Right ventricle myocardium superior (tissue), 1 donor: ENCODE measurements at places on chromosomes 3 and 15. TPM values are rescaled to one million over a fixed set of nuclear protein-coding genes. Genes with fewer than 3 reads are reported as not detected.

- DNase-seq = no peak
Observed at GRCh38 chr3:51426921-51427320, 35.8 kb downstream of the RBM15B start.

GRCh38 chr3:21894459-21895340, 143.7 kb upstream of the ZNF385D start:
- DNase-seq = no peak

- DNase-seq = peak; percentile 44
Observed at GRCh38 chr15:41941644-41942415, 30.5 kb downstream of the EHD4 start.

- peak; percentile 73 for DNase-seq
Observed at GRCh38 chr3:32237670-32238452, 619 bp upstream of the CMTM8 start.

- DNase-seq = no peak
Observed at GRCh38 chr15:51024735-51025453, 69.8 kb downstream of the TNFAIP8L3 start.

DNA sequence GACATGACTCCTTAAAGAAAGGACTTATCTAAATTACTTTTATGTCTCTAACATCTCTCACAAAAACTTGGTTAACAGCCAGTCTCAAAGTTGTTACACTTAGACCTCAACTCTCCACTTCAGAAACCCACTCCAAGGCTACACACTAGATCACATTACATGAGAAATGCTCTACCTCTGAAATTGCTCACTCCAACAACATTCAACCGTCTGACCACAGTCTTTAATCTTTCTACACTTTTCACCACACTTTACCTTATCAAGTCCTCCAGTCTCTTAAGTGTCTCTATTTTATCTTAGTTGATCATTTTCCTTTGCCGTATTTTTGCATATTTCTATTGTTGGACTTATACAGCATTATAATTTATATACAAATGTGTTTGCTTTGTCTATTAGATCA, 5.8 kb downstream of the SLC12A6 start:
- no peak for DNase-seq

DNA sequence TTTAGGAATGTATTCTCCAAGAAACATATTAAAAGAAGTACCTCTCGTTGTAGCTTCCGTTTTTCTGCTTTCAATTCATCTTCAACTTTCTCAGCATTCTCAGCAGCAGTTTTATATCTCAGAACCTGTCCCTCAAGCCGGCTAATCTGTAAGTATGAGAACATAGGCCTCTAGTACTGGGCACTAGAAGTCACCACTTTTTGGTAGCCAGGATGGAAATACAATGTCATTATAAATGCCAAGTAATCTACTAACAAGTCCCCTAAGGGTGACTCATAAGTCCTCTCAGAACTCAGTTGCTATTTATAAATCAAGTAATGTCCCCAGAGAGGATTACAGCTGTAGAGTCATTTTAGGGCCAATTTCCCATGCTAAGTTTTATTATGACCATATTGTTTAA, 61.1 kb downstream of the MLH1 start:
- no peak for DNase-seq

GRCh38 chr15:48834756-48835155, 23.9 kb upstream of the CEP152 start:
- DNase-seq = no peak

DNA sequence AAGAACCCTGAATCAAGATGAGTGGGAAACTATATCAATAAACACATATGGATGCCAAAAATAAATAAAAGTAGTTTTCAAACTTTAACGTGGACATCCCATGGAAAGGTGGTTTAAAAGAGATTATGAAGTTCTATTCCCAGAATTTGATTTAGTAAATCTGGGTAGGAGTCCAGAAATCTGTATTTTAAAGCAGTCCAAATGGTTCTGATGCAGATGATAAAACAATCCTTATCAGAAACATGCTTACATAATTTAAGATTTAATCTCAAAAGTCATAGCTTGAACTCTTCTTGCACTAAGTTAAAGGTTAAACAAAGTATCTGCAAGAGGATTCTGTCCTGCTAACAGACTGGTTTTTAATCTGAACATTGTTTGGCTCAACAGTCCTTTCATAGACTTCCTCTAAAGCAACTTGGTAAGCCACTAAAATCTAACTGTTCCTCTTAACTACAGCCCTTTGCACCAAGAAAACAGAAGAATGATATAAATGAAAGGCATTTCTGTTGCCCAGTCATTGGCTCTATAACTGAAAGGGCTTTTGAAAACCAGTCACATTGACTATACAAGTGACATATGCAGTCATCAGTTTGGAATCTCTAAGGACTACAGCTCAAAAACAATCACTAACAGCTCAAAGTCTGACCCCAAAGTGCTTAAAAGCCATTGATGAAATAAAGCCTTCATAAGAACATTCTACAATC, 23.4 kb upstream of the MAP4 start:
- DNase-seq = no peak

GRCh38 chr15:99631255-99631654, 65.5 kb downstream of the MEF2A start:
- DNase-seq = no peak

DNA sequence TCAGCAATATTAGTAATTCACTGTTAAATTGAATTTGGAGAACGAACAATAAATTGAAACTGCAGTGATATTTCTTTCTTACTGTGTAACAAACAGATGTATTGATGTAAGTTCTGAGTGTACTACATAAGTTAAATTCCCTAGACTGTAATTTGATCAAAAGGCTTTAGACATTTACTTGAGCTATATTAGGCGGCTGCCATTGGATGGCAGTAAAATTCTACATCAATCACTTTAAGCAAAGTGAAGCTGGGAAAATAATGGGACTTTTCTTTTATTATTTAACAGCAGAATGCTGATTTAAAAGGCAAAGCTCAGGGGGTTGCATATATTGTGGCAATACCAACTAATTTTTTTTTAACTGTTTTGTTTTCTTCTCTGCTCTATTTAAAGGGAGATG, 212.6 kb upstream of the PLSCR5 start:
- no peak for DNase-seq

DNA sequence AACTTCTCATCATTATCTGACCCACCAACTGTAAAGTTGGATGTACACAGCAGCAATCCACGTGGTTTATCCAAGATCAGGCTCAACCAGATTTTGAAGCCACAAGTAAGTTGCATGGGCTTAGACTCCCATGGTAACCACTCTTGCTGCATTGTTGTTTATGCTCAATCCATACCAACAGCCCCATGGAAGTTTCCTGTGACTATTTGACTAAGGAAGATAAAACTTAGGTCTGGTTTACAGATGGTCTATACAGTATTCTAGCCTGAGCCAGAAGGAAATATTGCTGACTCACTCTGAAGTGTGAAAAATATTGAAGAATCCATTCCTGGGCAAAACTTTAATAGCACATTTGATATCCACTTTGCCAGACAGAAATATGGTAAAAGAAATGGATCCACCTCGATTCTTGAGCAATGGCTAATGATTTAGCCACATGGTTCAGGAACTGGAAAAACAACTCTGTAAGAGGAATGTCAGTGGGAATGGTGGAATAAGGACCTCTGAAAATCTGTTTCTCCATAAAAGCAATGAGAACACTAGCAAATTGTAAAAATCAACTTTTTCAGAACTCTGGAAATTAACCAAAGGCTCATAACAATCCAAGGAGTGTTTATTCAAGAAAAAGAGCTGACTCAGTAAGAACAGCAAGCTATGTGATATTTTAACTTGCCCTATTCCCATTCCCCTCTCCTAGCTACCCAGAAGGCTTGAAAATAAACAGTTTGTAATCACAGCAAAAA, 162.9 kb upstream of the STT3B start:
- no peak for DNase-seq

GRCh38 chr3:12955651-12956315, 114.4 kb upstream of the RPL32 start:
- DNase-seq = no peak

DNA sequence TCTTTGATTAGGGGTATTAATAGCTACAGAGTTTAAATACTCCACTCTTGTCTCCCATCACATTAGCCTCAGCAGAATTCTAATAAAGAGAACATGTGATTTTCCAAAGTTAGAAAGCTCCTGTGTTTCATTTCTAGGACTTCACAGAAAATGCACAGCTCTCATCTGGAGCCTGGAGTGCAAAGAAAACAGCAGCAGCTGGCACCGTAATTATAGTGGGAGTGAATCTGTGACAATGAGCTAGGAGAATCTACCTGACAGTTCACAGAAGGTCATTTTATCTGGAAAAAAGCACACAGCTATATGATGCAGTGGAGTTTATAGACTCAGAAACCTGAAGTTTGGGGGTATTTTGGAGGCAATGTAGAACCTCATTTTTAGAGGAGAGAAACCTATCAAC, 5.4 kb upstream of the TRIM59 start:
- DNase-seq = no peak

- no peak for DNase-seq
Observed at GRCh38 chr3:154795582-154795981, 284.5 kb upstream of the MME start.

DNA sequence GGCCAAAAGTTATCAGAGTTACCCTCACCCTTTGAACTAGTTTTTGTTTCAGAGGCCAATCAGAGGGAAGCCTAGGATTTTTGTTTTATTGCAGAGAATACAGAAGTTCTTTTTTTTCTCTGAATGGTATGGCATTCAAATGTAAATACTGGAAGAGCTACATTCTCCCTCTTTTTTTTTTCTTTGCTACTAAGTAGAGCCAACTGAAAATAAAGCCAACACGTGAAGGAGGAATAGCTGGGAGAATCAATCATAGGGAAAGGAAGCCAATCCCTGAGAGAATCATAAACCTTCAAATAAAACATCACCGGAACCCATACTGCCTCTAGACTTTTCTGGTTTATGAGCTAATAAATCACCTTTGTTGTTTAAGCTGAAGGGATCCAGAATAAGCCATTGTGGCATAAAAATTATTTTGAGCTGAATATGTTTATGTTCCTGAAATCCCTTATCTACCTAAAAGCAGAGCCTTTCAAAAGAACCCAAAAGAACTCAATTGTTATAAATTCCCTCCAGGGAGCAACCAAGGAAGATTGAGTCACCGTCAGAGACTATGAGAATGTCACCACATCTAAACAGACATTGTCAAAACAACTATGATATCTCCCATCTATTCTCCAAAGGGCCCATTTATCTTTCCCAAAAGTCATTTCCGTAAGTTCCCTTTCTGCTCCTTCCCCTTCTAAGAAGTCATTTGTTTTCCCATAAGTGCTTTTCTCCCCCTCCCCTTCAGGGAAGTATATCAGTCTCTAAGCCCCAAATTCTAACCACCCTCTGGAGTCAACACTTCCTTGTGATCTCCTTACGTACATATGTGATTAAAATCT, 3.8 kb upstream of the ZNF280D start:
- no peak for DNase-seq

GRCh38 chr3:1805331-1805730, 293.3 kb upstream of the CNTN4 start:
- DNase-seq = no peak

GRCh38 chr3:10334042-10334441, 13.1 kb upstream of the SEC13 start:
- peak; percentile 10 for DNase-seq

DNA sequence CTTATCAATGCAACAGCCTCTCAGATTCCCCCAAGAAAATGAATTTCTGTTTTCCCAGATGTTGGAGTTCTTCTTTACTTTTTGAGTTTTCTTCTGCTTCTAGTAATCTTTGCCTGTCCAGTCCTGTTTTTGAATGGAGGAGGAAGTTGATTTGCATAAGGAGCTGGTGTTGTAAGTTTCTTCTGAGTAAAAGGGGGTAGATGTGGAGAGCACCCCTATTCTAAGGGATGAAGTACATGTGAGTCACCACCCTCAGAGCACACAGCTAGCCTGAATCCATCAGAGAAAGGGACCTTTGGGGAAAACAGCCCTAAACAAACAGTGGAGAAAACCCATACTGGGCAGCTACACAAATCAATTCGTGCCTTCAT, 34.5 kb downstream of the ACAA1 start:
- no peak for DNase-seq

DNA sequence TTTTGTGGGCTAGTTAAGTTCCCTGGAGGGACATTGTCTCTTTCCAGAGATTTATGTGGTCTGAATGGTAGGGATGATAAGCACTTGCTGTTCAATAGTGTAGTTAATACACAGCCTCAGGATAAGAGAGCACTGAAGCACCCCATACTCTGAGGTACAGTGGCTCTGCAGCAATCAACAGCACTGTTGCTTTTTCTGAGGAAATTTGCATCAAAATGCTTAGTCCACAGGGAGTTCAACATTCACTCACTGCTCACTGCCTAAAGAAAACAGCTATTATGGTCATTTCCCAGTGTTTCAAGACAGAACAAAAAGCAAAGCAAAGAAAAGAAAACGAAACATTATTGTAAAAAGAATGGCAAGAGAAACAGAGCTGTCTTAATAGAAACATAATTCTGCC, 441.9 kb downstream of the PLOD2 start:
- no peak for DNase-seq

- DNase-seq = no peak
Observed at GRCh38 chr3:106068795-106069194, 200.0 kb upstream of the CBLB start.

- DNase-seq = no peak
Observed at GRCh38 chr3:99938270-99938911, 120.7 kb downstream of the CMSS1 start.

GRCh38 chr3:114377426-114377825, 83.6 kb downstream of the TIGIT start:
- DNase-seq = no peak

- no peak for DNase-seq
Observed at GRCh38 chr15:60392986-60393790, 4.6 kb downstream of the ANXA2 start.

PLCB2 gene
- total RNA-seq = 7.7 TPM

PRTG gene
- 0.67 TPM for total RNA-seq

SAMD7 gene
- not detected for total RNA-seq

KCNAB1 gene
- 3.0 TPM for total RNA-seq

ZBED2 gene
- not detected for total RNA-seq

EXOSC7 gene
- 24.4 TPM for total RNA-seq

SPINK8 gene
- total RNA-seq = not detected

SYNPR gene
- not detected for total RNA-seq

DPPA4 gene
- not detected for total RNA-seq

SKOR1 gene
- 0.11 TPM for total RNA-seq

HIGD2B gene
- total RNA-seq = not detected

SLC9C1 gene
- 1.7 TPM for total RNA-seq

RLBP1 gene
- not detected for total RNA-seq

SLC6A1 gene
- total RNA-seq = 0.73 TPM

ERC2 gene
- total RNA-seq = 0.81 TPM

IL5RA gene
- 1.0 TPM for total RNA-seq

P2RY1 gene
- 9.5 TPM for total RNA-seq
